Left lobe of liver (tissue), 2 donors: ENCODE measurements at places on chromosomes 12 and 14.

DNA sequence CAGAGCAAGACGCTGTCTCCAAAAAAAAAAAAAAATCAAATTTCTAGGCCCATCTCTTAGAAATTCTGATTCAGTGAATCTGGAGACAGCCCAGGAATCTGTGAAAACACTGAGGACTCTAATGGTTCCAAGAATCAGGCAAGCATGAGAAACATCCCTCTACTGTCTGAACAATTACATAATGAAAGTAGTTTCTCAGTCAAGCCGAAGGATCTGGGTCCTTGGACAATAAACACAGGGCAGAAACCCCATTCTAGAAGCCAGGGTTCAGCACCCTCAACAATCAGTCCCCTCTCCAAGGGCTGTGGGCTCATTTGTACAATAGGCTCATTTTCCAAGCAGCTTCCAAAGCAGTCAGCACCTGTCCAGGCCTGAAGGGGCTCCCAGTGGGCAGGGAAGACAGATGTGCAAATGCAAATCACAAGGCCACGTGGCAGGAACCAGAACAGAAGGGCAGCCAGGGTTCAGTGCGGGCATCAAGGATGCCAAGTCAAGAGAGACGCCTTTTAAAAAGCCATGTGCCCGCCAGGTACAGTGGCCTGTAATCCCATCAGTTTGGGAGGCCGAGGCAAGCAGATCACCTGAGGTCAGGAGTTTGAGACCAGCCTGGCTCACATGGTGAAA lies 96.1 kb downstream of the KSR2 start:
- DNase-seq = no peak

DNA sequence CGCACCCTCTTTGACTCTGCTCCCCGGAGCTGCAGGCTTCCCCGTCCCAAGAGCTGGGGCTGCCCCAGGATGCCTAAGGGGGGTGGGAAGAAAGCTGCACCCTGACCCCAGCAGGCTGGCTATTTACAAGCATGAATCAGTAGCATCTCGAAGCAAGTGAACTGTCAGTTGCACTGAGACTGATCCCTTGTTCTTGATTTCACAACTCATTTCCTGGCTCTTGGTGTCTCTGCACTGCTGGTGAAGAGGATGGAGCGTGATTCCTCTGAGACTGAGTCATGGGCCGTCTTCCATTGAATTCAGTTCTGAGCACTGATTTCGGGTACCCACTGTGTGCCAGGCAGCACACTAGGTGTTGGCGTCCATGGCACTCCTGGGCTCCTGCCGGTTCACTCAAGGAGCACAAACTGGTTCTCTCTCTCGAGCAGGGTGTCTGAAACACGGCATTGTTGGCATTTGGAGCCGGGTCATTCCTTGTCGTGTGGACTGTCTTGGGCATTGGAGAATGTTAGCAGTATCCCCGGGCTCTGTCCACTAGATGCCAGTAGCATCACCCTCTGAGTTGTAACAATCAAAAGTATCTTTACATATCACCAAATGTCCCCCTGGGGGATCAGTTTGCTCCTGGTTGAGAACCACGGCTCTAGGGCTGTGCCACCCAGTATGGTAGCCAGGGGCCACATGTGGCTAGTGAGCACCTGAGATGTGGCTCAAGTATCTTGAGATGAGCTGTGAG lies 86.9 kb downstream of the RIN3 start:
- DNase-seq = no peak

- DNase-seq = no peak
Observed at GRCh38 chr14:50319721-50320120, 7.6 kb downstream of the DMAC2L start.

DNA sequence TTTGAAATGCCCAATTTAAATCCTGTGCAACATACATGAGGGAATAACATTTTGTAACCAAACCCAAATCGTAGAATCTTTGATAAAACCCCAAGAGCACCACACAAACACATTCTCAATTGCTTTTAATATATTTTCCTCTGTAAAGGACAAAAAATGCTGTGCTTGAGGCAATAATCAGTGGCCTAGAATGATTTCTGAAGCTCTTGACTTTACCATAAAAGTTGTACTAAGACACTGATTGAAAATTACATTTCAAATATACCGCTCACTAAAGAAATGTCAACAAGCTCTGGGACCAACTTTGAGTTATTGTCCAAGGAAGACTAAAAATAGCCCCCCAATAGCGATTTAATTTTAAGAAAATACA lies 1.5 kb downstream of the EML5 start:
- no peak for DNase-seq

DNA sequence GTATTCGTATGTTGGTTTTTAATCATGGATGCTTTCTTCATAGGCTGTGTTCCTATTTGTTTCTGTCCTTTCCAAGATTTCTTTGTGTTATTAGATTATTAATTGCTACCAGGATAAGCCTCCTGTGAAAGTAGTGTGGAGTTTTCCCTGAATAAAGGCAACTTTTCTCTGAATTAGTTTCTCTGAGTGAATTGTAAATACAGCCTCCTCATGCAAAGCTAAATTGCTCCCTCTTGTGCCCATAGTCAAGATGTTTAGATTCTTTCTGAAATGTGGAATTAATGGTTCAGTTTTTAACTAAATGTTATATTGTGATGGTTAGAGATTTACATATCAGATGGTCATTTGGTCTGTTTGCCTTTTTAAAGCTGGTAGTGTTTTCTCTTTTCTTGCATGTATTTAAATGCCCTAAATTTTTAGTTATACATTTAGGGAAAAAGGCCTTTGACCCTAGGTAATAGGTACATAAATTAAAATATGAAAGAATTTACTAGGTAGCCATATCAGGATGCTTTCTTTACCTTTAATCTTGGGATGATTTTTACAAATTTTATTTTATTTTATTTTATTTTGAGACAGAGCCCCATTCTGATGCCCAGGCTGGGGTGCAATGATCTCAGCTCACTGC lies 8.9 kb downstream of the APAF1 start:
- no peak for DNase-seq

DNA sequence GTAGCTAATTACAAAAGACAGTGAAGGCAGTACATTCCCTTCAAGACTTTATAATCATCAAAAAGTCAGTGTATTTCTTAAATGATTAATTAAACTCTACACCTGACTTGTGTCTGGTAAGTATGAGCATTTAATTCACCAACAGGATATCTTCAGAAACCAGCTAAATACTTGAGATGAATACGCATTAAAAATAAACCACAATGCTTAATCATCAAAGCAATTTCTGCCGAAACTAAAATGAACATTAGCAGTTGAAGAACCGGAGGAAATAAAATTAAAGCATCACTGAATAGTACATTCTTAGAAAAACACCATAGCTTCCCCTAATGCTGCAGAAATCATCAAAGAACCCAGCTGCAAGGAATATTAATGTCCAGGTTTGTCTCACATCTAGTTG lies 32.7 kb downstream of the SLC25A21 start:
- DNase-seq = no peak

DNA sequence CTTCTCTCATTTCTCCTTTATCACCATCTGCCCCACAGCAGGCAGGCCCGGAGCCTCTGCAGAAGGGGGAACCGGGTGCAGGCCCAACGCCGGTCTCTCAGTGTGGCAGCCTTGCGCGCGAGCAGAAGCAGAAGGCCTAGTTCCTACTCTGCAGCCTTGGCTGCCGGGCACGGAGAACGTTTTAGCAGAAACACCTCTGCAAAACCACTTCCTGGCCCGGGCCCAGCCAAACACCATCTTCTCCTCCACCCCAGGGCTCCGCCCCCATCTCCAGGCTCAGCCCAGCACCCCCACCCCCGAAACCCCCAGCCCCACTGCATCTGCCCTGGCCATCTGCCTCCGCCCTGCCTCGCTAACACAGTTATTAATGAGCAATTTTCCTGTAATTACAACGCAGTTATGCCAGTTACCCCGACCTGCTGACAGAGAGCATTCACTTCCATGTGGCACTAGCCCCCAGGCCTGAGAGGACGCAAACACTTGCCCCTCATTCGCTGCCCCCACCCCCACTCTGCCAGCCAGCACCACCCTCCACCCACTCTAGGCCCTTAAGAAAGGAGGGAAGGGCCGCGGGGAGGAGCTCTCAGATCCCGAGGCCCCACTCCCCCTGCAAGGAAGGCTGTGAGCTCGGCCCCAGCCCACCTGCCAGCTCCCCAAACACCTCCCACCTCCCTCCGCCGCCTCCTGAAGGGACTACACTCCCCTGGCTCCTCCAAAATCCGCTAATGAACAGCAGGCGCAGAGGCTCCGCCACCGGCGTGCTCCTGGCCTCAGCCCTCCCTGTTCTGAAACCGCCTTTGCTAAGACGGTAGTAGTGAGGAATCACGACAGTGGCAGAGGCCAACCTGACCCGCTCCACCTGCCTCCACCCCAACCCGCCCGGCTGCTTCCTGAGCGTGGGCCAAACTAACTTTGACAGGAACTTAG lies 44.7 kb upstream of the FBRSL1 start:
- no peak for DNase-seq

DNA sequence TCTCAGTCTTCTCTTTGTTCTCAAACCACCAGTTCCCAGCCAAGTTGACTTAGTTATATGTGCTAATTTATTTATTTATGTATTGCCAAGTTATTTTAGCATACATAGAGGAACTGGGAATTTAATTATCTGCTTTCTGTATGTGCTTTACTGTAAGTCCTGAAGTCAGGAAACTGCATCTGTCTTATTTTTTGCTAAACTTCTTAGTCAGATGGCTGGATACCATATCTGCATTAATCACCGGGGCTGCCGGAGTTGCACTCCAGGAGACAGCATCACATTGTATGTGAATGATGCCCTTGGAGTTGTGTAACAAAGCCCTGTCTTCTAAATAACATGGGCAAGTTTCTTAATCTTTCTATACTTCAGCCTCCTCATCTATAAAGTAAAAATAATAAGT lies 96.2 kb downstream of the MON2 start:
- DNase-seq = no peak

DNA sequence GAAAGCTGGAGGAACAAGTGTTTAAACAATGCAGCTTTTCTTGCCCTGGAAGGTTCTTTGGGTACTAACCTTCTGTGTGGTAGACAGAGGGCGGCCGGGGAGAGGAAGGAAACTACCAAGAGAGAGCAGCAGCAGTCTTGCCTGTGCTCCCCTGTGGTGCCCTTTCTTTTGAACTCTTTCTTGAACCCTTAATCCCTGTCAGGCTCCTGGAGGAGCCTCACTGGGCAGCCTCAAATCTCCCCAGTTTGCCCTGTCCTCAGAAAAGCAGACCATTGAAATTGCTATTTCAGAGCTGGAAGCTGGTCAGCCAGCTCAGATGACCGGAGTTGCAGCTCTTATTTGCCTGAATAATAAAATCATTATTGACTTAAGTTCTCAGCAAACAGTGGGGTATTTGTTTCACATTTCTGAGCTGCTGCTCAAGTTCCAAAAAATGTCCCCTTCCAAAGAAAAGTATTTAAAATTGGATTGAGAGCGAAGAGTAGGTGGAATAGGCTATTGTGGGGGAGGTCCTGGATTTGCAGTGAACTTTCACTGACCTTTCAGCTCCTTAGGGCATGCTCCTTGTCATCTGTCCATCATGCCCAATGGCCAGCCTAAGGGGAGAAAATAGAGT lies 42.1 kb upstream of the RNASE3 start:
- no peak for DNase-seq

DNA sequence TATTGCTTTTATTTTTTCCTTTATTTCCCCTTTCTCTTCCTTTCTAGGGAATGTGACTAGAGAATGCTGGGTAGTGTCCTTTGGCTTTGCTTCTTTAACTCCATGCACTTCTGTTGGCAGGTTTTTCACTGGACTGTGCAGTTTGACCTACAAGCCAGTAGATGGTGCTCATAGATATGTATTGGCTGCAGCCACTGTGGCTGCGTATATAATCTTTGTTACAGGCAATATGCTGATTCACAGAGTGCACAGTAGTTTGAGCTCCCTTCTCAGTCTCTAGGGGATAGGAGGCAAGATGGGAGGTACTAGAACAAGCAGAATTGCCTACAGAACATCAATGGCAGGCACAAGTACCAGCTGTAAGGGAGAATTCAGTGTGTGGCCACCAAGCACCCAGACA lies 503.5 kb downstream of the LRFN5 start:
- DNase-seq = no peak

GRCh38 chr12:104596134-104596799 lies 139.5 kb downstream of the CHST11 start:
- DNase-seq = no peak

DNA sequence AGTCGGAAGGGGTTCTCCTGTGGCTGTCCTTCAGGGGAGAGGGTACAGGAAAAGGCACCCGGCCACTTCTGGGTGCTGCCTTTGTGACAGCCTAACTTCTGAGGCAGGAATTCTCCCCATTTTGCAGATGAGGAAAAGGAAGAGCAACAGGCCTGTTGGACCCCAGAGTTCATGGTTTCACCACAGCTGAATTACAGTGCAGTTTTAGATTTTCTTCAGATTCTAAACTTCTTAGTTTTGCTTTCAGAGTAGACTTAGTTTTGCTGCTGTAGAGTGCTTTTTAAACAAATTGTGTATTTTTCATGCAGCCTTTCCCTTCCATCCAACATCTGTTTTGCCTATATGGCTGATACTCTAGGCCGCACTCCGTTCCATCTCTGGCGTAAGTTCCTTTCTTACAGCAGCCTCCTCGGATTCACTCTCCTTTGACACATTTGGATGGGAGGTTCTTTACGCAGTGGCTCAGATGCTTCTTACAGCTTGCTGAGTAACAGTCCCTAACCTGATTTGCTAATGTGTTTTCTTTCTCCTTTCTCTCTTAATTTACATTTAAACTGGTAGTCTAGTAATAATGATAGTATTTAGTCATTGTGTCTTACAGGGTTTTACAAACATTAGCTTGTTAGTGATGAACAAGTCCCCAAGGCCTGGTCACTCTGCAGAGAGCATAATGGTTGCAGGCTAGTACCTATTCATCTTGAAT lies 7.8 kb downstream of the TRAF3 start:
- no peak for DNase-seq

- DNase-seq = no peak
Observed at GRCh38 chr12:94570161-94570560, 80.2 kb downstream of the TMCC3 start.

DNA sequence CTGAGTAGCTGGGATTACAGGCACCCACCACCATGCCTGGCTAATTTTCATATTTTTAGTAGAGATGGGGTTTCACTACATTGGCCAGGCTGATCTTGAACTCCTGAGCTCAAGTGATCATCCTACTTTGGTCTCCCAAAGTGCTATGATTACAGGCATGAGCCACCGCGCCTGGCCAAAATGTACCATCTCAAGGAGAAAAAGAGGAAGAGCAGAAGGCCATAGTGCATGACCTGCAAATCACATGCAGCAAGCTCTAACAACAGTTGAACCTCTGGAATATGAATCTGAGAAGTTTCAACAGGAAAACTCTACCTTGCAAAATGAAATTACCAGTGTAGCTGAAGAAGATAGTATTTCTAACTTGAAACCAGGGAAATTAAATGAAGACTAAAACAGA lies 17.1 kb upstream of the SERPINA1 start:
- DNase-seq = no peak

- DNase-seq = no peak
Observed at GRCh38 chr12:46585854-46586621, 213.5 kb upstream of the SLC38A2 start.
